ENCODE measurements at places on chromosomes 1 and 21.

DNA sequence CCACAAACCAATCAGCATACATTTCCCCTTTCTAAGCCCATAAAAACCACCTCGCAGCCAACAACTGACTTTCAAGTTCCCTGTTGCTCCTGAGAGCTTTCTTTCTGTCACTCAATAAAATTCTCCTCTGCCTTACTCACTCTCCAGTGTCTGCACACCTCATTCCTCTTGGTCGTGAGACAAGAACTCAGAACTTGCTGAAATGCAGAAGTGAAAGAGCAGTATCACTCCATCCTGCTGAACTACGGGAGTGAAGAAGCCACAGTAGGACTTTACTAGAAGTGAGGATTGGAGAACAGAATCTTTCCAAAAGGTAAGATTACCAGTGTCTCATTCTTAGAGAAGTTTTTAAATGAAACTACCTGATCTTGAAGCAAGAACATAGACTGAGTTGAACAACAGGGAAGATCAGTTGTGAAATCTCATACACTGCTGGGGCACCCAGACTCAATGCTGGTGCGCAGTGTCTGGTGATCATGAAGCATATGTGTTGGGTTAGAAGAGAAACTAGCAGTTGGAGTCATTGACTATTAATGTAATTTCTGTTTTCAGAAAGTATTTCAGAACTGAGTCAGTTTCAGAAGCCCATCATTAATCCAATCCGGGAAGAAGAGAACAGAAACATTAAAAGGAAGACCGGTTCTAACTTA is 726.9 kb upstream of the TMPRSS15 start:
- DNase-seq, result no peak

- DNase-seq, result no peak
These were observed 27.8 kb upstream of the ZBTB21 start for GRCh38 chr21:42037943-42038342.

DNA sequence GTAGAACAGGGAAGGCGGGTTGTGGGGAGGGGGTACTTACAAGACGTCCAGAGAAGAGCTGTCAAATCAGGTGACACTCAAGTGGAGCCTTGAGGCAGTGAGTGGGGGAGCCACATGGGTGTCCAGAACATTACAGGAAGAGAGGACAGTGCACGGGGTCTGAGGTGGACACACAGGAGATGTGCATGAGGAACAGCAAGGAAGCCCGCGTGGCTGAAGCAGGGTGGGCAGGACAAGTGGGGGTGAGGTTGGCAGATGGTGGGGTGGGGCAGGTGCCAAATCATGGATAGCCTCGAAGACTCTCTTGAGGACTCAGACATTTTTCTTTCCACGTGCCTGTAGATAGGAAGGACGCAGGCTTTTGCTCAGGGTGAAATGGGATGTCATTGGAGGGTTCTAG is 921 bp downstream of the SMPDL3B start:
- DNase-seq, result no peak

- peak; percentile 32 for DNase-seq
These were observed 39.9 kb downstream of the F5 start for GRCh38 chr1:169546087-169546995.

- DNase-seq, result no peak
These were observed 61.3 kb downstream of the H3-3A start for GRCh38 chr1:226123591-226124471.

GRCh38 chr1:4428711-4429110 is 225.7 kb upstream of the AJAP1 start:
- DNase-seq, result no peak

- DNase-seq, result no peak
These were observed 14.4 kb upstream of the AKR1A1 start for GRCh38 chr1:45535988-45536766.

DNA sequence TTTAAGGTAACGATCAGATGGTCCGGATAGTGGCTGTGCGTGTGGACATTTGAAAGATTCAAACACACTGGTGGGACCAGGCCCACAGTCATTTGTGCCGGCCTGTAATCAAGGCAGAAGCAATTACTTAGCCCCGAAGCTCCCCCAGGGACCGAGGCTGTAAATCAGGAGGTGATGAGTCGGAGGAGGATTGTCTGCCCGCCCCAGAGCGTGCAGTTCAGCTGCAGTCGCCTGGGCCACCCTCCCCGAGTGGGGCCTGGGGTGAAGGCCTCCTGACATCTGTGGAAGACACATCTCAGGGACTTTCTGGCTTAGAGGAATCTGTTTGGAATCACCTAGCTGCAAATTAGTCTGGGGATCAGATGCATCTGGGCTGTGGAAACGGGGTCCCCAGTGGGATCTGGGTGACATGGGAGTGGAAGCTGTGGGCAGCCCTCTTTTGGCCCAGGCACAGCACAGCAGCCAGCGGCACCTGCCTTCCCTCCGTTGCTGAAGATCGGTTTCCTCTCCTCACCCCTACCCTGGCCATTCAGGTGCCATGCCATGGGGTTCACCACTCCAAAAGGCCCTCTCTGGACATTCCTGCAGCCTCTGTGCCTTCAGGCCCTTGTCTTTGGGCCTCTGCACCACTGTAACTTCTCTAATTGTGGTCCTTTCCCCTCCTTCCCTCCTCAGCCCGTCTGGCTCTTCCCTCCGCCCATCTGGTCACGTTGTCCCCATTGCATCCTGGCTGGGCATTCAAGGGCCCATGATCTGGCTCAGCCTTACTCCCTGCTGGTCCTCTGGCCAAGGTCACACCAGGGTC is 25.7 kb downstream of the LHX4 start:
- DNase-seq, result no peak

DNA sequence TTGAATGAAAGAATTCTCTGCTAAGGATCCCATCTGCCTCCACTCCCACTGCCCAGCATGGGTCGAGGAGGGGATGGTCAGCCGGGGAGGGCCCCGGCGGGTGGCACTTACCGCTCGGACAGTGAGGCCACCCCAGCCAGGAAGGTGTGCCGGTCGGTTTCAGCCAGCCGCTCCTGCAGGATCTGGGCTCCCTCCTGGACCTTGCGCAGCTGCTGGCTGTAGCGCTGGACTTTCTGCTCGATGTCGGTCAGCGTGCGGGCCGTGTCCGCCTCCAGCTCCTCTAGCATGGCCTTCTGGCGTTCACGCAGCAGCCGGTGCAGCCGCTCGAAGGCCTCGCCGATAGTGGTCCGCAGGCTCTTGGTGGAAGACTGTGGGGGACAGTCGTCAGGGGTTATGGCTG is 22.3 kb downstream of the TRIM62 start:
- no peak for DNase-seq

DNA sequence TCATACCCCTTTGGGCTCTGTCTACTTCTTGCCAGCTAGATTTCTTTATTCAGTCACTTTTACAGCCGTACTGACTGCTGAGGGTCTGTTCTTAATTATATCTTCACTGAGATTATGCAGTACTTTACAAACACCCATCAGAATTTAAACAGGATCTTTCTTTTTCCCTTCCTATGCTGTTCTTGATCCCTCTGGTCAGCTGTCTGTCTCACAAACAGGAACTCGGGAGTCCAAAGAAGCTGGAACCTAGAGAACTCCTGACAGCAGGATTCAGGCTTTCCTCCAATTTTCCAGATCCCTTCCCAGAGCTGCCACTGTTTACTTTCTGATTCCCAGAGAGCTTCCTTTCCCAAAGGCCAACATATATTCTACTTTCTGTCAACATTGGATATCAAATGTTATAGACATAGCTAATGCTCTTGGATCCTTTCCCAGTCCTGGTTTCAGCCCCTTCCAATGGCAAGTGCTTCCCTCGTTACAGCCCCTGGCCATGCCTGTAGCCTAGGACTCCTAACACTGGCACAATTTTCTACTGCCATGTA is 59.5 kb downstream of the ATP2B4 start:
- no peak for DNase-seq

GRCh38 chr1:183694755-183695154 is 41.6 kb upstream of the APOBEC4 start:
- no peak for DNase-seq

DNA sequence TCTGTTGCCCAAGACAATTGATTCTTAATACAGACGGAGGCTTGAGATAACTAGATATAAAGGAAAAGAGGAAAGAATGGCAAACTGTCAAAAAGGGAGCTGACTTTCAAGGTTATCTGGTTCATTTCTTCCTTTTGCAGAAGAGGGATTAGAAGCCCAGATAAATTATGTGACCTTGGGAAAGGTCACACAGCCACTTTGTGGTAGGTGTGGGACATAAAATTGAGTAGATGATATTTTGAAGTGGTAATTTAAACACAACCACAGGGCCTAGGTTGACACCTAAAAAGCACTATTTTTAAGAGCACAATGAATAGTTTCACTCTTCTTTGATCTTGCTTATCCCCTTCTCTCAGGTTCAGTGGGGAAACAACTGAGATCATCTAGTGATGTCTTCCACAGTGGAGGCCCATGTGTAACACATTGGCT is 16.9 kb upstream of the KIAA0040 start:
- no peak for DNase-seq

- DNase-seq, result peak; percentile 7
These were observed 157.2 kb downstream of the PLA2G4A start for GRCh38 chr1:186985889-186986491.

GRCh38 chr21:38714999-38715398 is 90.7 kb upstream of the ETS2 start:
- DNase-seq, result no peak

DNA sequence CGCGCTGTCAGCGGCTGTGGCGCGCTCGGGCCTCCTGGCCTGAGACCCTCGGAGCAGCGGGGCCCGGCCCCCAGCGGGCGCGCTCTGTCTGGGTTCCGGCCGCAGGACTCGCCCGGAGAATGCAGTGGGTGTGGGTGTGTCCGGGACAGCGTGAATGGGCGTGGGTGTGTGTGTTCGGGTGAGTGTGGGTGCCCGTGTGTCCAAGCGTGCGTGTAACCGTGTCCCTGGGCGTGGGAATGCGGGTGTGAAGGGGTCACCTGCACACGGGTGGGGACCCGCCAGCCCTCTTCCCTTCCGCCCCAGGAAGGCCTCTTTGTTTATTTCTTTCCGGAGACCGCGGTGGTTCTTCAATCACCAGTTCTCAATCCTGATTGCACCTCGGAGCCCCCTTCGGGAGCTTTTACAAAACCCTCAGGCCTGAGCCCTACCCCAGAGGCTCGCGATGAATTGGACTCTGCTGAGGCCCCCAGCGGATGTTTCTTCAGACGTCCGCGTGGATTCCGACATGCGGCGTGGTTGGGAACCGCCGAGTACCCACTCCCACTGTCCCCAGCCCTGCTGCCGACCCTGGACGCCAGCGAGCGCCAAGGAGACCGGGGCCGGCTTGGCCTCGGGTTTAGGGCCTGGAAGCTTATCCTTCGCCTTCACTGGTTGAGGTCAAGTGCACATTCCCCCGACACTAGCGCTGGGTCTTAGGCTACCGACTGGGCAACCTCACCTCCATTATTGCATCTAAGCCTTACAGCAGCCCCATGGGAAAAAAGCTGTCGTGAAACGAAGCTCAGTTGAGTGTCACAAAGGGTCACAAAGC is 19.3 kb downstream of the SERTAD4 start:
- DNase-seq, result no peak

DNA sequence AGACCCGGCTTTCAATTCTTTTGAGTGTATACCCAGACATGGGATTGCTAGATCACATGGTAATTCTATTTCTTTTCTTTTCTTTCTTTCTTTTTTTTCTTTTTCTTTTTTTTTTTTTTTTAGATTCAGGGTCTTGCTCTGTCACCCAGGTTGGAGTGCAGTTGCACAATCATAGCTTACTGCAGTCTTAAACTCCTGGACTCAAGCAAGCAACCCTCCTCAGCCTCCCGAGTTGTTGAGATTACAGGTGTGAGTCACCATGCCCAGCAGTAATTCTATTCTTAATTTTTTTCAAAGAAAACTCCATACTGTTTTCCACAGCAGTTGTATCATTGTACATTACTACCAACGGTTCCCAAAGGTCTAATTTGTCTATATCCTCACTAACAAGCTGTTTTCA is 13.5 kb upstream of the RNF186 start:
- DNase-seq, result no peak

- DNase-seq, result no peak
These were observed 20.6 kb downstream of the DDAH1 start for GRCh38 chr1:85444381-85444780.

DNA sequence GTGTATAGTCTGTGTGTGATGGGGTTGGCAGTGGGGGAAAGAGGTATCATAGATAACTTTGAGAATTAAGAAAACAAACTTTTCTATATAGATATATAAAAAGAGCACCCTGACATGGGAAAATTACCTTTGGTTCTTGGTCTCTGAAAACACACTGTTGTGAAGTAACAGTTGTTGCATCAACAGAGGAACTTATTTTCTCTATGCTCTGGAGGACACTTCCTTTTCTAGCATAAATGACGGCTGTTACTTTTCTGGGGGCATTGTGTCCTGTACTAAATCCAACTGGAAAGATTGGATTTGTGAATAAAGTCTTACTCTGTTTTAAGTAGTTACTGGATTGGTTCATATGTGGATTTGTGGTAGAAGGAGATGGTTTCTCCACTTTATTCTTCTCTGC is 12.6 kb downstream of the LRIF1 start:
- DNase-seq, result no peak

GRCh38 chr1:210646258-210646616 is 317.5 kb downstream of the HHAT start:
- no peak for DNase-seq

GRCh38 chr1:51532853-51533252 is 13.8 kb upstream of the EPS15 start:
- no peak for DNase-seq

GRCh38 chr1:162285149-162285561 is 91.5 kb downstream of the SPATA46 start:
- no peak for DNase-seq

GRCh38 chr1:228017356-228018124 is 10.7 kb downstream of the WNT3A start:
- DNase-seq, result no peak

DNA sequence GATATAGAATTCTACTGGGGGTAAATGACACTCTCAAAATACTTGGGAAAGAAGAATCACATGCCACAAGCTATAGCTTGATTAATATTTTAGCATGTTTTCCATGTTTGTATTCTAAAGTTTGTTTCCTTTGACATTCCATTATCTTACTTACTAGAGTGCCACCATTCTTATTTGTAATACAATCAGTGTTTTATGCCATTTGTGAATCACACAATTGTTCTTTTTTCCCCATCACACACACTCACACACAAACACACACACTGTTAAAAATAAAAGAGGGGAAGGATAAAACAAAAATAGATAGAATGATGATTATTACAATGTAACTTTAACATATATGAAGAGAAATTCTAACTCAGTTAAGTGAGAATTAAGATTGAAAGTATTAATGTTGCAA is 16.0 kb upstream of the TEKT2 start:
- no peak for DNase-seq

GRCh38 chr1:151024540-151025146 is 11.7 kb upstream of the BNIPL start:
- no peak for DNase-seq

GRCh38 chr1:36326499-36326898 is 3.1 kb upstream of the EVA1B start:
- no peak for DNase-seq

DNA sequence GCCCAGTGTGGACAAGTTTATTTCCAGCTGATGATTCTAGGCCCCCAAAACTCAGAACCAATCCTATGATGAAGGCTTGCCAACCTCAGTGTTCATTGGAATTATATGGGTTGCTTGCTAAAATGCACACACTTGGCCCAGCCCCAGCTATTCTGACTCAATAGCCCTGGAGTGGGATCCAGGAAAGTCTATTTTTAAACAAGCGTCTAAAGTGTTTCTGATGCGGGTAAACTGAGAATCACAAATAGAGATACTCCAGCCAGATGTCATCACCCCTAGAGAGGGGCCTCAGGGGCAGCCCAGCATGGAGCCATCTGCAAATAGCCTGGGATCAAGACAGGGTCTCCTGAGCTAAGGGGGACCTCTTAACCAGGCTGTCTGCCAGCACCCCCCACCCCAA is 46.0 kb downstream of the PKP1 start:
- DNase-seq, result no peak
